ENCODE measurements at places on chromosomes 6 and 20.

DNA sequence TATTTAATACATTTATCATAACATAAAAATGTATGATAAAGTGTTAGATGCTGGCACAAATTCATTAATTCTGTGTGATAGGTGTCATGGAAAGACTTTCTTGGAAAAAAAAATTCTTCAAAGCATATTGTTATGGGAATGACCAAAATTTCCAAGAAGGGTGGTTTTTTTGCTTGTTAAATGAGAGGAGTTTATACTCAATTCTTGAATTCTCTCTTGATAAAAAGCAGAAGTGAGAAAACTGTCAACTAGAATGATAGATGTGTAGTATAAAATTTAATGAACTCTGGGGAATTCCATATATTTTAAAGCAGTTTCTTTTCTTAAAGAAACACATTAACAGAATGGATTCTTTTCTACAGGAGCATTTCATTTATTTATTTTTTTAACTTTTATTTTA is 62.0 kb upstream of the SNAP91 start:
- DNase-seq = no peak

- DNase-seq = no peak
Observed at GRCh38 chr20:32004963-32005362, 5.3 kb upstream of the CCM2L start.

- no peak for DNase-seq
Observed at GRCh38 chr6:68726992-68727391, 91.9 kb downstream of the ADGRB3 start.

GRCh38 chr6:140441256-140441655 is 1066.8 kb upstream of the CITED2 start:
- no peak for DNase-seq

DNA sequence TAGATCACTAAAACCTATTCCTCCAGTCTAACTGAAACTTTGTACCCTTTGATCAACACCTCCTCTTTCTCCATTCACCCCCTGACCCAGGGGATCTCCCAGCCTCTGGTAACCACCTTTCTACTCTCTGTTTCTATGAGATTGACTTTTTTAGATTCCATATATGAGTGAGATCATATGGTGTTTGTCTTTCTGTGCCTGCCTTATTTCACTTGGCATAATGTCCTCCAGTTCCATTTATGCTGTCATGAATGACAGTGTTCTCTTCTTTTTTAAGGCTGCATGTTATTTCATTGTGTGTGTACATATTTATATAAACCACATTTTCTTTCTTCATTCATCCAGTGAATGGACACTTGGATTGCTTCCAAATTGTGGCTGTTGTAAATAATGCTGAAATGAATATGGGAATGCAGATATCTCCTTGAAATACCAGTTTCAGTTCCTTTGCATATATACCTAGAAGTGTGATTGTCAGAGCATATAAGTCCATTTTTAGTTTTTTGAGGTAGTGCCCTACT is 57.7 kb downstream of the DHX35 start:
- no peak for DNase-seq

DNA sequence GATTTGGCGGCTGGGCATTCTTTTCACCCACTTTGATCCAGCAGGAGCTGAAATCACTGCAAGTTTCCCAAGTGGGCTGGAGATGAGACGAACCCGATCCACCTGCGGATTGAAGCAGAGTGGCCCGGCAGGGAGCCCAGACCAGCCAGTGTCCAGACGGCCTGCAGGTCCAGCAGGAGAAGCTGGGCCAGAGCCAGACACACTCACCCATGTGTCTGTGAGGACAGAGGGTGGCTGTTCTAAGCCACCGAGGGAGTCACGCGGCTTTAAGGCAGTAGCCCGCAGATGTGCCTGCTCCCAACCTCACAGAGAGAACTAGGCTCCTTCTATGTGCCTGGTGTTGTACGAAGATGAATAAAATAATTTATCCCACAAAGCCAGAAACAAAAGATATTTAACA is 200.7 kb downstream of the WDR27 start:
- DNase-seq = no peak

GRCh38 chr20:48818481-48818987 is 9.3 kb downstream of the PREX1 start:
- DNase-seq = no peak

DNA sequence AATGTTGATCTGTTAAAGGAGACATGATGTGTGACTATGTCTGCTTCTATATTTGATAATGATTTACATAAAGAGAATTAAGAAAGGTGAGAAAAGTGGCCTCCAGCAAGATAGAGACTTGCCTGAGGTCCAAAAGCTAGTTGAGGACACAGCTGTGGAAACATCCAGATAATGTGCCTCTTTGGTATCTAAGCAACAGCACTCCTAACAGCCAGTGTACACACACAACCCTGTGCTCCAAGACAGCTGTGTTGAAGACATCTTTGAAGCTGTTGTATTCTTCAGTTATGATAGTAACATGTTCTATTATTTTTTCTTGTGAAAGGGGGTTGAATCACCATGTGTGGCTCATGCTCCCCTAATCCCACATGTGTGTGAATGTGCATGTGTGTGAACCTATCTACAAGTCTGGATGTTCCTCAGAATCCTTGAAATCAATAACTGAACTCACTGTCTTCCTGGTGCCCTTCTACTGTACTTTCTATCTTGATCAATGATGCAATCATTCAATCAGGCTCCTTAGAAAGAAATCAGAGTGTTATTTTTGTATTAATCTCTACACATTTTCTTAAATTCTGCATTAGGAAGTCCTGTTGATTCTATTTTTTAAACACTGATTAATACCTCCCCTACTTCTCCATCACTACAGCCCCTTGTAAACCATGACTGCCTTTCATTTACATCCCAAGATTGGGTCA is 116.7 kb upstream of the SSTR4 start:
- DNase-seq = no peak

Data from KG1 (cell line).